Substantia nigra (tissue), 51 donors: ENCODE measurements at places on chromosomes 5 and 9.

DNA sequence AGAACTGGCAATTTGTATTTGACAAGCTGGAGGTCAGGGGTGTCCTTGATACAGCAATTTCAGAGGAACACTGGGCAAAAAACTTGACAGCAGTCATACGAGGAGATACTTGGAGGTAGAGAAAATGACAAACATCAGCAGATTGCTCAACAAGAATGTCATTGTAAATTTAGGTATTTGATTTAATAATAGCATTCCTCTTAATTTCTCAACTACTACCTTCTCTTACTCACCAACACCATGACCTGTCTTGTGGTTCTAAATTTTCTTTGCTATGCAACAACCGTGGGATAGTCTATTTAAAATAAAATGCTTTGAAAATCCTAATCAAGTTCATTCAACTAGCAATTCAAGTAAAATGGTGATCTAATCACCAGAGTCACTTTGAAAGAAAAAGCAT, 128.4 kb downstream of the DNAH5 start:
- DNase-seq, result no peak

DNA sequence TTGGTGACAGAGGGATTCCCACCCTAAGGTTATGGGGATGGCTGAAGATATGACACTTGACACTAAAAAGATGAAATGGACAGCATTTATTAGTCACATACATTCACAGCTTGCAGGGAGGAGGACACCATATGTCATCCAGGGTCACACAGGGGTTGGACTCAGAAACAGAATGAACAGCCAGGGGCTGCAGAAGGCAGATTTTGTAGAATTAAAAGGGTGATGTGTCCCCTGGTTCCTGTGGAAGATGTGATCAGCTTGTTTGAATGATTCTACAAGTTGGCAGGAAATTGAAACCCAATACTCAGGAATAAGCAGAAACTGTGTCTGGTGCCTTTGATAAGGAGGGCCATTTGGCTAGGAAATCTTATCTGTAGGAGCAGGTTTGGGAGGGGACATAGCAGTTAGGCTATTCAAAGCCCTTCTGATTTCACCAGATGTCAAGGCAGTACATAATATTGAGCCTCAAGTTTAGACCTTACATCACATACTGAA, 102.3 kb upstream of the GRIN3A start:
- no peak for DNase-seq

DNA sequence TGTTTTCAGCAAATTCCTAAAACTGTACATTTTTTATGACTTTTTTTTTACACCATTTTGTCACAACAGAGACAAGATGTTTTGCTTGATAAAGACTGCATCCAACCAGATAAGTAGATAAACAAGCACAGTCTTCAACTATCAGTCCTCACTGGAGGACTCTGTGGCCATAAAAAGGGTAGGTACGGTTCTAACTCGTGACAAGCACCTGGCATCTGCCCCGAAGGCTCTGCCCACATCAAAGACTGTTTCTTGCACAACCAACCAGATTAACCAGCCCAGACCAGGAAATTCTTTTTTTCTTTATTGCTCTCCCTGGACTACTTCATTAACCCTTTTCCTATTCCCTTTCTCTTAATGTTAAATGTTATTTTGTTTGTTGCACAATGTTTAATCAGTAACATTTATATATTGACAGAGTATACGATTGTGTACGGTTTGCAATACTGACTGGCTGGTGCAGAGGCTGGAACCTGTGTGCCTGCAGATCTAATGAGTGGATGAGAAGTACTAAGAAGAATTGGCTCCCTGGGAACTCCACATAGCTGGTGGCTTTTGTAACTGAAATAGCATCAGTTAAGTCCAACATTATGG, 74.1 kb downstream of the SERINC5 start:
- no peak for DNase-seq

- no peak for DNase-seq
Measured at GRCh38 chr5:54703133-54703532, 185.6 kb downstream of the SNX18 start.

DNA sequence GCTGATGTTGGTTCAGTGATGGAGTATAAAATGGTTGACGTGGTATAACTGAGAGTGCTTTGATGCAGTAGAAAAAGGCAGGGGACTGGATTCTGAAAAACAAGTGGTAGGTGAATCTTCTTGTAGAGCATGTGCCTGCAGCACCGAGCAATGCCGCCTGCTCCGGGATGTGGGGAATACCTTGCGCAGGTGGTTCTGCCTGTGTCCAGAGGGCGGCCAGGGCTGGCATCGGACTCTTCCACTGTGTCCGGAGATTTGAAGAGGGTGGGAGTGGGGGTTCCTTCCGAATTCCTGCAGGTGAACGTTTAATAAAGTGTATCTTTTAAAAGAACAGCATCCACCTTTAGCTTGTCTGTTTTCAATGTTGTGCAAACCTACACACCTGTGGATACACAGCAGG, 238.0 kb downstream of the FANCC start:
- DNase-seq, result no peak

- no peak for DNase-seq
Measured at GRCh38 chr5:120293796-120294195, 170.3 kb upstream of the PRR16 start.

DNA sequence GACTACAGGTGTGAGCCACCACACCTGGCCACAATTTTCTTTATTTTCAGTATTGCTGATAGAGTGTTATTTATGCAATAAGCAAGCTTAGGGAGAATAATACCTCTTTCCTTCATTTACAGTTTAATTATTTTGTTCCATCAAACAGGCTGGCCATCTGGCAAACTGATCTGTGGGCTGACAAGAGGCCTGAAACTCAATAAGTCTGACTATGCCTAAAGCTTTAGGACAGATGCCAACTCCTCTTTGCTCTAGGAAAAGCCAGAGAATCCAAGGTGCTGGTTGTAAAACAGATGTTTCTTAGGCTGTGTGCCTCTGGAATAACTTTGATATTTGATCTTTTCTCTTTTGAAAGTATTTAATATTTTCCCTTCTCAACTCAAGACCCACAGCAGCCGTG, 98.4 kb downstream of the TARS1 start:
- DNase-seq, result no peak

- DNase-seq, result no peak
Measured at GRCh38 chr5:110957934-110958333, 113.6 kb upstream of the TSLP start.

GRCh38 chr5:151692312-151692711, 5.6 kb upstream of the SPARC start:
- no peak for DNase-seq

DNA sequence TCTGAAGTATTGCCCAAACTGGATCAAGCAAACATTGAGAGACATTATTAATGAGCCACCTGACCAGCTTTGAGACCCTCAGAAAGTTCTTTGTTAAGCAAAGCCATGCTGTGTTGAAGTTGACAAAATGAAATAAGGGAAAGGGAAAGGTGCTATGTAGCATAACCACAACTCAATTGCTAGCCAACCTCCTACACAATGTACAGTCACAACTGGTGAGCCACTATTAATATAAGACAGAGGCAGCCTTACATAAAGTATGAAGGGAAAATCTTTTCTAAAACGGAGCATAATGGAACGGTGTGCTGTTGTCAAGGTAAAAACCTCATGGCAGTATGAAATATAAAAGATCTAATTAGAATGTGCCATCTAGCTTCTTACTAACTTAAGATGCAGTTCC, 375.8 kb upstream of the ST8SIA4 start:
- no peak for DNase-seq

- no peak for DNase-seq
Measured at GRCh38 chr5:14640765-14641164, 23.8 kb upstream of the OTULIN start.

DNA sequence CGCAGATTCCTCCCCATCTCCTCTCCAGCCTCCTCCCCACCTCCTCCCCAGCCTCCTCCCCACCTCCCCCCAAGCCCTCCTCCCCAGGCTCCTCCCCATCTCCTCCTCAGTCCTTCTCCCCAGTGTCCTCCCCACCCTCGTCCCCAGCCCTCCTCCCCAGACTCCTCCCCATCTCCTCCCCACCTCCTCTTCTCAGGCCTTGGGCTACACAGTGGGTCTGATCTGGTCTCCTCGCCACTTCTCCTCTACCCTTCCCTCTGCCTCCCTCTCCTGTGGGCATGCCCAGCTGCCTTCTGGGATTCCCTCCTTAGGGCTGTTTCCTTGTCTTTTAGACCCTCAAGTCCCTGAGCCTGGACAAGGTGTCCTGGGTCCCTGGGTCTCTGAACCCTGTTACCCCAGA, 28.3 kb downstream of the CXXC5 start:
- DNase-seq, result no peak

- no peak for DNase-seq
Measured at GRCh38 chr5:1553539-1554409, 30.0 kb upstream of the LPCAT1 start.

DNA sequence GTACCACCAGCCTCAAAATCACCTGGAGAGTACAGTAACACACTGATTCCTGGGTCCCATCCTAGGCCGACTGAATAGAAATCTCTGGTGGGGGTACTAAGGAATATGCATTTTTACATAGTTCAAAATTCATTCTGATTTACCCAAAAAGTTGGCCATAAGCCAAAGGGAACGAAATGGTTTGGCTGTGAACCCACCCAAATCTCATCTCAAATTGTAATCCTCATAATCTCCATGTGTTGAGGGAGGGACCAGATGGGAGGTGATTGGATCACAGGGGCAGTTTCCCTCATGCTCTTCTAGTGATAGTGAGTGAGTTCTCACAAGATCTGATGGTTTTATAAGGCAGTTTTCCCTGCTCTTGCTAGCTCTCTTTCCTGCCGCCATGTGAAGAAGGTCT, 31.1 kb downstream of the MEGF9 start:
- DNase-seq, result no peak

DNA sequence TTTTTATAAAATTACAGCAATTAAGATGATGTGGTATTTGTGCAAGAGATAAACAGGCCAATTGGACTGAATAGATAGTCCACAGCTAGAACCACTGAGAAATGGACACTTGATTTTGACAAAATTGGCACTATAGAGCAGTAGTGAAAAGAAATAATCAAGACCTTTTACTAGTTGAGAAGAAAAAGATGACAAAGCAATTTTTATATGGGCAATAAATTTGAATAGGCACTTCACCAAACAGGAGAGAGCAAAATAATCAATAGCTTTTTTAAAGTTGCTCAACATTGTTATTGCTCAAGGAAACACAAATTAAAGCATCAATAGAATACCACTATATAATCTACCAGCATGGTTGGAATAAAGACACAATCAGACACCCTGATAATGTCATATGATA, 193.5 kb upstream of the FTMT start:
- DNase-seq, result no peak

DNA sequence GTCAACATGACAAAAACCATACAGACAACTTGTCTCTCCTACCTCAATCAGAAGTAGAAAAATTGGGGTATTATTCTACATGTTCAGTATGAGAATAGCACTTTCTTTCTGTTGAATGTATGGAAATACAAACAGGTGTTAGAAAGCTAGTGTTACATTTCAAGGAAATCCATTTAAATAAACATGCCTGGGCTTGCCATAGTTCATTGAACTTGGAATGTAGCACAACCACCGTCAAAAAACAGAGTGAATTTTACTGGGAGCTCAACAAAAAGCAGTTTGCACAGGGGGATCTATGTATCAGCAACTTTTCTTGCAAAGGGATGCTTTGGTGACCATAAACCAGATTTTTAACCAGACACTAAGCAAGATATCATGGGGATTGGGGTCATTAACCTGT, 307.9 kb upstream of the SMARCA2 start:
- DNase-seq, result no peak

DNA sequence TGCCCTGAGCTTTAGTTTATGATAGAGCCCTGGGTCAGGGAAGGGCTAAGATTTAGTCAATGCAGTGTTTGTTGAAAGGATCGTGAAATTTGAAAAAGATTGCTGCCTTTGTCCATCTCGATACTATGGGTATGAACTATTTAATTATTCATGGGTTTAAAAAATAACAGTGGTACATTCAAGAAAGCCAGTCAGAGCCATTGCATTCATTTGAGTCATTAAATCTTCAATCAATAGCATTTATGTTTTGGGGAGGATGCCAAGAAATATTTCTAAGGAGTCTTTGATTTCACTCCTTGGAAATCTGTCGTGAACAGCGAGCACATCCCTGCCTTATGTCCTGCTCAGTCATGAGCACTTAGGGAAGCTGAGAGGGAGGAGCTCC, 54.4 kb upstream of the LRRTM2 start:
- DNase-seq, result no peak

DNA sequence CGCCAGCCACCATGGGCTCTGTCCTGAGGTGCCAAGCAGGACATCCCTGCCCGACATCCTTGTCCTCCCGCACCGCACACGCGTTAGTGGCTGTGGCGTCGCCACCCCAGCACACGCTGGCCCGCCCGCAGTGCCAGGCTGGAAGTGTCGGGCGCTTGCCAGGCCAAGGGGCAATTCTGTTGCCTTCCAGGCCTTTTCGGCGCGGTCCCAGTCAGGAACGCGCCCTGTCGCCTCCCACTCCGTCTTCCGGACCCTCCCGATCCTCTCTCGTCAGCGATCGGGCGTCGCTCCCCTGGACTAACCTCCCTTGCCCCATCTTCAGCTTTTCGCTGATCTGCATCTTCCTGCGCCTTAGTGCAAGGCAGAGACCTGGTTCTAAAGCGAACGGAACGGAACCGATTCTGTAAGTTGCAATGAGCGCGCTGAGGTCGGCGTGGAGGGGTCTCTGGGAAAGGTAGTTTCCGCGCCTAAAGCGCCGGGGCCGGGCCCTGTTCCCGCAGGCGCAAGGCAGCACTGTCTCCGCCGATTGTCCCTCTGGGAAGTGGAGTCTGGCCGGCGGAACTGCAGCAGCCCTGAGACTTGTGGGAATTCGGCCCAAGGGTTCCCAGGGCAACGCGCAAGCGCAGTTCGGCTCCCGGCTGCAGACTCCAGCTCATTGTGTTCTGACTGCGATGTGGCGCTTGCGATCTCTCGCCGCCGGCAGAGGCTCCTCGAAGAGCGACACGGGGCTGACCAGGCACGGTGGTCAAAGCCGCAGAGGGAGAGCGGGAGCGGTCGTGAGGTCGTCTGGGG, at the start of gene ZNF454:
Gene ZNF454, plus strand, starts transcription at position 630 of the 792 bp plus-strand sequence. CDS start 1,594 bp downstream, outside the sequence.
- peak; percentile 92 for DNase-seq

GRCh38 chr5:154612666-154613065, 134.6 kb upstream of the HAND1 start:
- no peak for DNase-seq

DNA sequence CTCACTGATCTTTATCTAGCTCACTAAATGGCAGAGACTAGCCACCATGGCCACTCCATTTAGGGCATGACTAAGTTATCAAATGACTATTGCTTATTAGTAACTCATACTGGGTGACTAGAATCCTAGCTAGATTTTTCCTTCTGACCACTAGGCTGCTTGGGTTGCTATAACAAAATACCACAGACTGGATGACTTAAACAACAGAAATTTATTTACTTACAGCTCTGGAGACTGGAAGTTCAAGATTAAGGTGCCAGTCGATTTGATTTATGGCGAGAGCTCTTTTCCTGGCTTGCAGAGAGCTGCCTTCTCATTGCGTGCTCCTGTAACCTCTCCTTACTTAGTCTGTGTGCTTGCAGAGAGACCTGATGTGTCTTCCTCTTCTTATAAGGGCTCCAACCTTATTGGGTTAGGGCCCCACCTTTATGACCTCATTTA, 55.0 kb upstream of the APC start:
- DNase-seq, result no peak

- no peak for DNase-seq
Measured at GRCh38 chr9:123925819-123926218, 4.1 kb downstream of the DENND1A start.
